ENCODE measurements at places on chromosomes 4 and X. TPM values are rescaled to one million over a fixed set of nuclear protein-coding genes. Genes with fewer than 3 reads are reported as not detected.

Gene APEX2
- 25.2 TPM for total RNA-seq

Gene FREM3
- total RNA-seq = not detected

Gene MAGEC2
- 1.4 TPM for total RNA-seq

Gene FAM9C
- not detected for total RNA-seq

Gene FAM47E
- total RNA-seq = not detected

Gene PITX2
- 7.1 TPM for total RNA-seq

Gene PNCK
- not detected for total RNA-seq

Gene ARSD
- total RNA-seq = 5.1 TPM

Gene ADGRG4
- total RNA-seq = 0.02 TPM

DNA sequence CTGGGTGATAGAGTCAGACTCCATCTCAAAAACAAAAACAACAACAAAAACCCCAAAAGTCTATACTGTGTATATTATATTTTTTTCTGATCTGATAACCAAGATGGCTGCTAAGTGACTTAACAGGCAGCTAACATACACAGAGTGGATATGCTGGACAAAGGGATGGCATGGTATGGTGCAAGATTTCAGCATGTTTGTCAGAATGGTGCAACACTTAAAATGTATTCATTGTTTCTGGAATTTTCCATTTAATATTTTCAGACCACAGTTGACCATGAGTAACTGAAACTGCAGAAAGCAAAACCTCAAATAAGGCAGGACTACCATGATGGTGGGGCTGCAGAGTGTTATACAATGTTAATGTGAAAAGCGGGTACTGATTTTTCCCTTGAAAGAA is 6.1 kb upstream of the BOD1L1 start:
- no peak for DNase-seq

GRCh38 chrX:111352424-111352823 is 59.6 kb downstream of the DCX start:
- DNase-seq = peak; percentile 57

DNA sequence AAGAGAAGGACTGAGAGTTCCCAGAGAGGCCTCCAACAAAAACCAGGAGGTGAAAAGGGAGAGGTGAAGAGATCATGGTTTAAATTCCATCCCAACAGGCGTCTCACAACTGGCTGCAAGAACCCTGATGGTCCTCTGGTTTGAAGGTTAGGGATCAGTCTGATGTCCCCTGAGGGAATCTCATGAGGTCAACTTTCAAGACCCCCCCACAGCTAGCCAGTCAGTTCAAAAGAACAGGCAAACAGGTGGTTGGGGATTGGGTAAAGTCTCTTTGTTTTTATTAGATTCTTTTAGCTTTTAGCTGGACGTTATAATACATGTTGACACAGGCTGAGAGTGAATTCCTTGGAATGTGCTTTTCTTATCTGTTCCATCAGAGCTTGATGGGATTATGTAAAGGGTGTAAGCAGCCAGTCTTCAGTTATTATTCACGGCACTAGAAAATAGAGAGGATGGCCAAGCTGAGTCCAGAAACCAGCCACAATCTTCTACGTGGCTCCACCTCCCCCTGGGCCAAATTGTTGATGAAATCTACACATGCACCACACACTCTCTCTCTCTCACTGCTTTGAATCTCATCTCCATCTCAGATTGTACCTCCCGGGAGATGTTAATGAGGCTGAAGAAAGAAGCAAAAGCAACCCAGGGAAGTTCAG is 20.8 kb downstream of the ENPP6 start:
- DNase-seq = no peak

GRCh38 chr4:144296941-144297340 is 156.4 kb upstream of the GYPA start:
- DNase-seq = no peak

- DNase-seq = no peak
Observed at GRCh38 chr4:75547647-75548387, 8.0 kb upstream of the ODAPH start.

GRCh38 chr4:15765391-15765790 is 12.7 kb upstream of the CD38 start:
- no peak for DNase-seq

DNA sequence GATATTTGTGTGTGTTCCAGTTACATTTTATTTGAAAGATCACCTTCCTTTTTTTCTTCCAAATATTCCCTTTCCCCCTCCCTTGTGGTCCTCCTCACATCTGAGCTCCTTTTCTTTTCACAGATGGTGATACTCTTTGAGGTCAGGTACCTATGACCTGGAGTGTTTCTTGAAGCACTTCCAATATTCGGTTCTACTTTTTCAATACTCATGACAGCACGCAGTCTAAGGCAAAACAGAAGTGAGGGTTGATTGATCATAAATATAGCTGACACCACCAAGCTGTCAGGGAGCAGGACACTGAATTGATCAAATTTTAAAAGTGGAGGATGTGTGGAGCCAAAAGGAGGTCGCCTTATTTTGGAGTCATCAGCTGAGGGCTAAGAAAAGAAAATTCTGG is 334.4 kb upstream of the MAGEB2 start:
- DNase-seq = no peak

DNA sequence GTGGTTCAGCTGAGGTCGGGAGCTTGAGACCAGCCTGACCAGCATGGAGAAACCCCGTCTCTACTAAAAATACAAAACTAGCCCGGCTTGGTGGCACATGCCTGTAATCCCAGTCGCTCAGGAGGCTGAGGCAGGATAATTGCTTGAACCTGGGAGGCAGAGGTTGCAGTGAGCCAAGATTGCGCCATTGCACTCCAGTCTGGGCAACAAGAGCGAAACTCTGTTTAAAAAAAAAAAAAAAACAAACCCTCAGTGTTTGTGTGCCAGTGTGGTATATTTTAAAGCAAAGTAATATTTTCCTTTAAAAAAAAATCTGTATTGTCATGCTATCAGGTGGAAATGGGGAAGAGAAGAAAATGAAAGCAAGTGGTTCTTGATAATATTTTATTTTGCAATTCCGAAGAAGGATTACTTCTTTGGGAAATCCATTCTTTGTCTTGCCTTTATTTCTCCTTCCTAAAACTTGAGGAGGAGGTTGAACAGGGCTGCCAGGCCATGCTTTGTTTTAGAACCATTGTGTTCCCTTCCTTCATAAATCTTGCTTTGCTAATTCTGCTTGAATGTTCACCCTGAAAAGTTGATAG is 14.4 kb downstream of the ALG13 start:
- no peak for DNase-seq

- DNase-seq = peak; percentile 17
Observed at GRCh38 chr4:99117876-99118693, 26.0 kb downstream of the ADH4 start.

GRCh38 chr4:7843831-7844593 is 95.6 kb downstream of the AFAP1 start:
- DNase-seq = peak; percentile 86

DNA sequence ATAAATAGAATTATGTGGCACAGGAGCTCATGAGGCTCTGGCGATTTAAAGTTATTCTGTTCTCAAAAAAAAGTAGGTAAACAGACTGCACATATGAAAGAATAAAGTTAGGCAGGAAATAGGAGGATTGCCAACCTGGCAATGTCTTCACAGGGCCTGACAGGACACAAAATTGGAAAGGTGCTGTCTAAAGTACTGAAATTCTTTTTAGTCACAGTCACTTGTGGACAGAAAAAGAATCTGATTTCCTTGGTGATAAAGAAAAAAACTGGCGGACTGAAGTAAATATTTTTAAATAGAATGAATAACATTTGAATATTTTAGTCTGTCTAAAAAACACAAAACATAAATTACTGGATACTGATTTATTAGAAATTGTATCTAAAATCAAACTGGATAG is 124.4 kb downstream of the VEGFC start:
- no peak for DNase-seq

DNA sequence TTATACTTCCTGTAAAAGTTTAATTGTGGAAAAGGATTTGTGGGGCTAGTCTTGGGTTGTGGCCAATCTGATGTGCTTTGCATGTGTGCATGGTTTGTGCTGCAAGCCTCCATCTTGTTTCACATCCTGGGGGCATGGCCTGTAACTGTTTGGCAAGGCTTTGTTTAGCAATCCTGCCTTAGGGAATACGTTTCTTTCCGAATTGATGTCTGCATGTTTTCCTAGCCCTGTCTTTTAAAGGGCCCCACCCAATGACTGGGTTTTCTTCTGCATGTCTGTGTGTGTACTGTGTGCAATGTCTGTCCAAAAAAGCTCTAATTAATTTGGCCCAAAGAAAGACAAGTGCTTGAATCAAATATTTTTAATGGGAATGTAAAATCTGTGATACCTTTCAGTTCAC is 74.6 kb upstream of the MID1IP1 start:
- no peak for DNase-seq

GRCh38 chr4:140020457-140021361 is 133.3 kb downstream of the MAML3 start:
- DNase-seq = no peak

GRCh38 chrX:115560978-115561604 is at the start of gene PLS3:
Gene PLS3, plus strand, starts transcription at chrX:115561174. Its CDS starts 49,077 bp downstream, at chrX:115610251.
- peak; percentile 87 for DNase-seq

- peak; percentile 96 for DNase-seq
Observed at GRCh38 chr4:140098455-140099160, 55.4 kb downstream of the MAML3 start.

DNA sequence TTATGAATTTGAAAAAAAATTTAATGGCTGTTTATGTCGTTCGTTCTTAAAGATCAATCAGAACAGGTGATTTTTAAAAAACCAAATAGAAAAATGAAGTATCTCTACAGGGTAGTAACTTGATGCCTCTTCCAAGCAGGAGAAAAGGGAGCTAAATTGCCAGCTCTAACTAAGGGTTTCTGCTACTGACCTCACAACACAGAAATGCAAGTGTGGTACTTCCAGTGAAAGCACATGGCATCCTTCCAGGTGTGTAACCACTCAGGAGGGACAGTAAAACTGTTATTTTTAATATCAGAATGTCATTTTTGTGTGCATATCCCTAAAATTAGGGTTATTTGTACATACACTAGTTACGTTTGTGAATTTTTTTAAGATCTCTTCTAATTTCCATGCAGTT is 116.8 kb upstream of the ZCCHC13 start:
- DNase-seq = no peak

DNA sequence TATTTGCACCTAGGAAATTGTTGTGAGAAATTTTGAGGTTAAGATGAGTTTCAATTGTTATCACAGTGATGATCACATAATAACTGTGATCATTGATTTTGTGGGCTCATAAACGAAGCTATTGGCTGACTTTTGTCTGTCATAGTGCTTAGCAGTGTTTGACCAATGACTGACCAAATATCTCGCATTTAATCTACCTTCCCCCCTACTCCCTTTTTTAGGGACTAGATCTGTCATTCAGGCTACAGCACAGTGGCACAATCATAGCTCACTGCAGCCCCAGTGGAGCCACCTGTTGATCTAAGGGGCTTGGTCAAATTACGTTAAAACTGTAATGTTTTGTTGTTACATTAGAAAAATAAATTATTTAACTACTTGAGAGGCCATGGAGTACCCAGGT is 1.5 kb downstream of the FUNDC2 start:
- DNase-seq = no peak

DNA sequence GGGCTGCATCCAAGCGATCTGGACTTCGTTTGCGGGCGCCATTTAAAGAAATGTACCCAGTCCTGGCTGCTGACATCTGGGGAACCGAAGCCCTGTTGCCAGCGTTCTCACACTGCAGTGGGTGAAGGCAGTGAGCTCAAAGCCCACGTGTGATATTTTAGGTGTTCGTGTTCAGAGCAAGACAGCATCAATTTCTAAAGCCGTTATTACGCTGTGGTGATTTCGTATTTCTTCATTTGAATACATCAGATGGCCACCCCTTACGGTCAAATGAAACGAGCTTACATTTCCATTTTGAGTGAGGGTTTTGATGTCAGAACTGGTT is 376 bp upstream of the C4orf36 start:
- DNase-seq = no peak

DNA sequence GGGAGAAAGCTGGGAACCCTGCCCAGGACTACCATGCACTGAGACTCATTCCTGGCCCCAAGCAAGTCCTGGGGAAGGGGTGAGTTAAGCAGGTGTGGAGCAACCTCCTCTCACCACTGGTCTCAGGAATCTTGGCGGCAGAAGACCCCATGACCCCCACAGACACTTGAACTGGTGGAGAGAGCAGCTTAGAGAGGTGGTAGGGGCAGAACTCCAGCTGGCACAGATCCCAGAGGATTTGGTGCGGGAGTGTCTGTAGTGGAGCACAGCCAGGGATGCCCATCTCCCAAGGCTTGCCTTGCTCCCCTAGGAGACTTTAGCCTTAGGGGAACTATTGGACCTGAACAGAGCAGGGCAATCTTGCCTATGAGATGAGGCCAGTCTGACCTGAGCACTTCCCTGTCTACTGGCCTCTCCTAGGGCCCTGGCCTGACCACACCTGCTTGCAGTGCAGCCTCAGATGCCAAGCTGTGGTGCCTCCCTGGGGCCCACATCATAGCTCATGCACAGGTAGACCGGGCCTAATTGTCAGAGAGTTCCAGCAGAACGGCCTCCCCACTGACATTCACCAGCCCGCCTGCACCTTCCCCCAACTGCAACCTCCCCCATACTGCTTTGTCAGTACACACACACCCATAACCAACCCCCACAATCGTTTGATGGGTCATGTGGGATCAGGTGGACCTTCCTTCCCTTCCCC is 78.0 kb downstream of the NAA11 start:
- no peak for DNase-seq

- DNase-seq = peak; percentile 61
Observed at GRCh38 chr4:33334416-33334815, 2614.2 kb downstream of the PCDH7 start.

Data from HT1080 (cell line).